ENCODE measurements at places on chromosomes 1 and 21. TPM values are rescaled to one million over a fixed set of nuclear protein-coding genes. Genes with fewer than 3 reads are reported as not detected.
A peak's percentile ranks its signal among the peaks of the same experiment; 100 is the strongest.

DNA sequence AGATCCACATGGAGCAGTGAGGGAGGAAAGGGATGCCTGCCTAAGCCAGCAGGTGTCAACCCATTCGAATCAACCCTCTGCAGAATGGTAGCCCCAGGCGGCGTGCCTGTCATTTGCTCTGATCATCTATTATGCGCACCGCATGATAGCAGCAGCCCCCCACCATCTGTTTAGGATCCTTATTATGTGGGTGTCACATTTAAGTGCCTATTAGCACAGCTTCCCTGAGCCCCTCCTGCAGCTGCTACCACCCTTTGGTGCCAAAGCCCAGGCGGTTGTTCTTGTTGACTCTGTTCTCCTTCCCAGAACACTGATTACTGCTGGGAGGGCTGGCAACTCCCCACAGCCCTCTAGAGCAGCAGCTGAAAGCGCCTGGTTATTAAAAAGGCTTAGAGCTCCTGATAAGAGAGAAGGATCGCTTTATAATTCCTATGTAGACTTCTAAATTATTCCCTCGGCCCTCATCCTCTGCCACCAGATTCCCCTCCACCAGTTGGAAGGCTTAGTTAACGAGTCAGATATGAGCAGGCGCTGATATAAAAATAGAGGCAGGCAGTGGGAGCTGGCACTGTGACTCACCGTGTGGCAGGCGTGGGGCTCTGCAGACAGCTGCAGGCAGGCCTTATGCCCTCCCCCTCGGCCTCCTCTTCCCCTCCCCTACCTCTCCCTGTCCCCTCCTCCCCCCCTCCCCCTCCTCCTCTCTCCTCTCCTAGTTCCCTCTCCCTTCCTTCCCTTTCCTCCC lies 23.0 kb downstream of the ACTA1 start:
- peaks cover 14% of the 10 kb centered on the region for H3K4me1 ChIP-seq
- H3K4me3 ChIP-seq = no peak overlapping the region
- peaks cover 43% of the 10 kb centered on the region for H3K27me3 ChIP-seq
- no peak overlapping the region for H3K27ac ChIP-seq
- no peaks in the 10 kb centered on the region for H3K36me3 ChIP-seq

- no peak for DNase-seq
- no peak overlapping the region for H3K4me3 ChIP-seq
- H3K27me3 ChIP-seq = no peaks in the 10 kb centered on the region
- H3K36me3 ChIP-seq = peaks cover 17% of the 10 kb centered on the region
- no peaks in the 10 kb centered on the region for H3K4me1 ChIP-seq
Measured at GRCh38 chr21:43021756-43022600, 47.6 kb downstream of the PKNOX1 start.

DNA sequence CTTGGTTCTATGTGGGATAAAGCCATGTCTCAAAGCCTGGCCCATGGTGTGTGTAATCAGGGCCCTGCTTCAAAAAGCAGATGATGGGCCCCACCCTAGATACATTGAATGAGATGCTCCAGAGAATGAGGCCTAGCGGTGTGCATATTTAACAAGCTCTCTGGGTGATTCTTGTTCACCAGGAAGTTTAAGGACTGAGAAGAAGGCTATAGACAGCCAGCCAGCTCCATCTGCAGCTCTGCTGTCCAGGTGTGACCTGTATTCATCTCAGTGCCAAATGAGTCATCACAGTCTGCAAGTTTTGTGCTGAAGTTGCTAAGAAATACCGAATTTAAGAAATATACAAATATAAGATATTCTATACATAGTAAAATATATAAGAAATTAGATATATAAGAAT lies 182.0 kb upstream of the RUNX1 start:
- no peak for DNase-seq
- H3K27ac ChIP-seq = no peak overlapping the region
- H3K4me1 ChIP-seq = peaks cover 44% of the 10 kb centered on the region
- no peak overlapping the region for H3K4me3 ChIP-seq
- peaks cover 13% of the 10 kb centered on the region for H3K36me3 ChIP-seq

DNA sequence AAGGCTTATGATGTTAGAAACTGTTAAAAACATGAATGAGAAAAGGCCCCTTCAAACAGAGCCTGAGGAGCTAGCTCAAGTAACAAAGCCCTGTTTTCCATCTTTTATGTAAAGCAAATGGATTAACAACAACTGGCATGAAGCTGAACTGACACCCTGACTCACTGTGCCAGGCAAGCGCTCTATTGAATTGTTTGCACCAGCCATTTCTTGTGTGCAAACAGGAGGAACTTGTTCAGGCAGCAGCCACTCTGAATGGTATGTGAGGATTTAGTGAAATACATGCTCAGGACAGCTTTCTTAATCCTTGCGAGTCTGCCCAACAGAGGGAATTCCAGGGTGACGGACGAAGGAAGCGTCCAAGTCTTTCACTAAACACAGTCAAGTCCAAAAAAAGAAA lies 291.1 kb upstream of the ADGRL2 start:
- no peaks in the 10 kb centered on the region for H3K27me3 ChIP-seq
- H3K4me3 ChIP-seq = no peak overlapping the region
- H3K4me1 ChIP-seq = no peaks in the 10 kb centered on the region
- no peak overlapping the region for H3K27ac ChIP-seq
- H3K36me3 ChIP-seq = no peaks in the 10 kb centered on the region
- no peak for DNase-seq

DNA sequence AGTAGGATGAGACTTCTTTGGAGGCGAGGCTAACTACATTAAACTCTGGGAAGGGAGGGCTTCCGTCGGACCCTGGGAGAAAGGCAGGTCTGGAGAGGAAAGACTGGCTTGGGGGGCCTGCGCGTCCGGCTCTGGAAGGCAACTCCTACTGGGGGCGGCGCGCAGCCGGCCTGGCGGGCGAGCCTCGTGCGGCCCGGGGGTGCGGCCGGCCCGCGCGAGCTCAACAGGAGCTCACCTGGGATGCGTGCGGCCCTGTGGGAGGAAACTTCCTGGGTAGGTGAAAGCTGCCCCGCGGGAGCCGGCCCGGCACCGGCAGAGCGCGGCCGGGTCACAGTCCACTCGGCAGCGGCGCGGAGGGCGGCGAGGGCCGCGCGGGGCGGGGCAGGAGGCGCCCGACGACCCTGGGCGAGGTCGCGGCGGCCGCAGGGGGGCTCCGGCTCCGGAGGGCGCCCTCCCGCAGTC lies 449 bp downstream of the EPS15 start:
- H3K36me3 ChIP-seq = peaks cover 8% of the 10 kb centered on the region
- peak overlapping the region; percentile 88 for H3K27ac ChIP-seq
- H3K4me1 ChIP-seq = peaks cover 52% of the 10 kb centered on the region
- no peaks in the 10 kb centered on the region for H3K27me3 ChIP-seq

DNA sequence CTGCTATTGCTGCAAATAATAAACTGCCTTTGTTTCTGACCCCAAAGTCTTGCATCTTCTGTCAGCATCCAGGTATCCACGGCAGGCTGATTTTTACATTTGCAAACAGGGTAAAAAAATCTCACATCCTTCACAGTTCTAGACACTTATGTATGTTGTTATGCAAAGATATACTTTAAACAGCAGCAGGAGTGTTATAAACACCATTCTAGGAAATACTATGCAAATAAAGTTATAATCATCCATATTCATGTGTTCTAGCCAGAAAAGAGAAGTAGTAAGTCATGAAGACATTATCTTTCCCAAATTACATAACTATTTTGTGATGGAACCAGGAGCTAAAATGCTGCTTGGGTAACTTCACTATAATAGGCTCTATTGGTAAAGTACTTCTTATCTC lies 534.2 kb downstream of the LTN1 start:
- no peak overlapping the region for H3K4me3 ChIP-seq
- H3K27ac ChIP-seq = no peak overlapping the region
- no peak for DNase-seq
- H3K4me1 ChIP-seq = no peaks in the 10 kb centered on the region

DNA sequence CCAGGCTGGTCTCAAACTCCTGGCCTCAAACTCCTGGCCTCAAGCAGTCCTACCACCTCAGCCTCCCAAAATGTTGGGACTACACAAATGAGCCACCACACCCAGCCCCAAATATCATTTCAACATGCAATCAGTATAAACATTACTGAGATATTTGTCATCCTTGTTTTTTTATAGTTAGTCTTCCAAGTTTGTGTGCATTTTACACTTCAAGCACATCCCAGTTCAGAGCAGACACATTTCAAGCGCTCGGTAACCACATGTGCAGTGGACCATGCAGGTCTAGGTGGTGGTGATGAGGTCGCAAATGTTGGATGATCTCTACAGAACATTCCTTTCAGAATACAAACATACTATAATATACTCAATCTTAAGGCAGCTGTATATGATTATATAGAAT lies 23.8 kb upstream of the APP start:
- H3K27me3 ChIP-seq = peaks cover 1% of the 10 kb centered on the region
- no peak for DNase-seq
- no peaks in the 10 kb centered on the region for H3K4me1 ChIP-seq
- no peaks in the 10 kb centered on the region for H3K36me3 ChIP-seq

GRCh38 chr1:177780096-177780700 lies 189.7 kb downstream of the SEC16B start:
- H3K4me3 ChIP-seq = no peak overlapping the region
- H3K36me3 ChIP-seq = no peaks in the 10 kb centered on the region
- DNase-seq = no peak
- no peaks in the 10 kb centered on the region for H3K27me3 ChIP-seq

- DNase-seq = no peak
- H3K4me3 ChIP-seq = no peak overlapping the region
- H3K4me1 ChIP-seq = no peaks in the 10 kb centered on the region
- H3K27me3 ChIP-seq = no peaks in the 10 kb centered on the region
- no peaks in the 10 kb centered on the region for H3K36me3 ChIP-seq
Measured at GRCh38 chr1:95402780-95403179, 168.8 kb downstream of the RWDD3 start.

DNA sequence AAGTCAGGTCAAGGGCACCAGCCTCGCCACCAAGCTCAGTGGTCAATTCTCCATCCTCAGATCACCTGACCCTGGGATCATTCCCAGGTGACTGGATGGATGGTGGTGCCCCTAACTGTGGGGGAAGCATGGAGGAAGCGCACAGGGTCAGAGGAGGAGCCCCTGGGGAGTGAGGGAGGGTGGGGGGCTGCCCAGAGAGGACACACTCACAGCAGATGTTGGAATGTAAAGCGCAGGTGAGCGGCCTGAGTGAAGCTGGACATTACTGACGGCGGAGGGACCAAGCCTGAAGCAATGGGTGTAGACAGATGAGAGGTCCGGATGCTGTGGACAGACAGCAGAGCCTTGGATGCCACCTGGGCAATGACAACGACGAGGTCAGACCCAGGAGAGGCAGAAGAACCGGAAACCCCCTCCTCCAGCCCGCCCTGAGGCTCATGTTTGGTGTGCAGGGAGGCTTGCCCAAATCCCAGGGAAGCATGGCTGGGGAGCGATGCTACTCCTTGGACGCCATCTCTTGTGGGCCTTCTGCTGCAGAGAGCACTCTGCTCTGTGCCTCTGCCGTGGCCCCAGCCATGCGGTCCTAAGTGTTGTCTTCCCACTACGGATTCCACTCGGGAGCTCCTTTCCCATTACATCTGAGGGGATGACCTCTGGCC lies 5.7 kb upstream of the CPLANE2 start:
- DNase-seq = no peak
- peaks cover 2% of the 10 kb centered on the region for H3K36me3 ChIP-seq
- H3K4me3 ChIP-seq = no peak overlapping the region
- H3K27me3 ChIP-seq = no peaks in the 10 kb centered on the region

DNA sequence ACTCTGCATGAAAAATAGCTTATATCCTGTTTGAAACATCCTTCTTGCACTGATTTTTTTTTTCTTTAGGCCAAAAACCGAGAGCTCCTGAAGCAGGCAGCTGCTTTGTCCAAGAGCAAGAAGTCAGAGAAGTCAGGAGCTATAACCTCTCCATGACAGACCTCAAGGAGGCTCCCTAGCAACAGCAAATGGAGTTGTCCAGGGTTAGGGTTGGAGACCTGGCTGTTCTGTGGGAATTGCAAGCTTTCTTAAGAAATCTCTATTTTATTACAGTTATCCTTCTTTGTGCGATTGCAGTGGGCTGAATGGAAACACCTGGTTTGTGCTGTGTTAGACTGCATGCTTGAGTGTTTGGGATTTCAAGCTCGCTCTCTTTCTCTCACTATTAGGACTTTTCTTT lies 12.6 kb upstream of the STX12 start:
- H3K36me3 ChIP-seq = peaks cover 21% of the 10 kb centered on the region
- H3K4me1 ChIP-seq = no peaks in the 10 kb centered on the region
- H3K4me3 ChIP-seq = no peak overlapping the region
- no peaks in the 10 kb centered on the region for H3K27me3 ChIP-seq
- no peak for DNase-seq

GRCh38 chr1:111921948-111922347 lies 67.5 kb downstream of the KCND3 start:
- peaks cover 23% of the 10 kb centered on the region for H3K27me3 ChIP-seq
- DNase-seq = no peak
- H3K36me3 ChIP-seq = no peaks in the 10 kb centered on the region
- no peaks in the 10 kb centered on the region for H3K4me1 ChIP-seq

DNA sequence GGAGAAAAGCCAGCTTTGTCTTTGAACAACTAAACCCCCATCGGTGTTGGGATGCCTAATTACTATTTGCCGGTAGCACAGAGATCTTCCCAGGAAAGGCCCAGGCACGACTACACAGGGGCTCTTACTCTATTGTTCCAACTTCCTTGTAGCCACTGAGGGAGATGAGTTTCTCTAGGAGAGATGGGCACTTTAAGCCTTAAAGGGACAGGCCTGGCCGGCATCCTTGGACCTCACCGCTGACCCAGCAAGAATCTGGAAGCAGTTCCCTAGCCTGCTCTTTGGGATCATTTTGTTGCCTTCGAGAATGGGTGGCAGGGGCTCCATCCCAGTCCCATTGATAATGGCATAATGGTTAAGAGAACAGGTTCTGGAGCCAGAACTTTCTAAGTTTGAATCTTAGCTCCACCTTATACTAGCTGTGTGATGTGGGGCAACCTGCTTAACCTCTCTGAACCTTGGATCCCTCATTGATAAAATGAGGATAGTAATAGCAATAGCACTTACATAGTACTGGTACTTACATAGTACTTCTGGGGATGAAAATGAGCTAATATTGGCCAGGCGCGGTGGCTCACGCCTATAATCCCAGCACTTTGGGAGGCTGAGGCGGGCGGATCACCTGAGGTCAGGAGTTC lies 239.1 kb upstream of the TMEM51 start:
- no peak overlapping the region for H3K4me3 ChIP-seq
- H3K4me1 ChIP-seq = no peaks in the 10 kb centered on the region
- no peaks in the 10 kb centered on the region for H3K36me3 ChIP-seq
- peaks cover 2% of the 10 kb centered on the region for H3K27me3 ChIP-seq
- H3K27ac ChIP-seq = no peak overlapping the region

- peak overlapping the region; percentile 93 for H3K27ac ChIP-seq
- peak overlapping the region; percentile 95 for H3K4me3 ChIP-seq
- DNase-seq = no peak
- peaks cover 4% of the 10 kb centered on the region for H3K27me3 ChIP-seq
- no peaks in the 10 kb centered on the region for H3K36me3 ChIP-seq
Measured at GRCh38 chr1:204495078-204495753, 611 bp upstream of the PIK3C2B start.

GRCh38 chr1:87335175-87335884 lies 6.7 kb downstream of the LMO4 start:
- H3K4me3 ChIP-seq = peak overlapping the region; percentile 84
- H3K4me1 ChIP-seq = peaks cover 50% of the 10 kb centered on the region
- peak; percentile 59 for DNase-seq

The ELAPOR1 gene
- 19.7 TPM for total RNA-seq

The KCNC4 gene
- total RNA-seq = 31.1 TPM

The OR2T35 gene
- not detected for total RNA-seq

The KLHDC9 gene
- total RNA-seq = not detected

The HMCN1 gene
- total RNA-seq = 0.18 TPM

The TMEM269 gene
- 0.16 TPM for total RNA-seq

The ETNK2 gene
- 0.37 TPM for total RNA-seq

The LTN1 gene
- 24.9 TPM for total RNA-seq

The LCE1B gene
- not detected for total RNA-seq

All from activated T-helper 2 cell treated with anti-CD3 and anti-CD28 coated beads, Interferon-gamma antibody, Interleukin-2, Interleukin-4, amounts not matched to agents 10 μg/mL and 5 μg/mL and 100 μg/mL, durations not matched to agents 14 hours and 24 hours and 36 hours (primary cell).